ENCODE measurements at places on chromosomes 2 and 18.

GRCh38 chr2:176534798-176535466 is 265.7 kb downstream of the MTX2 start:
- DNase-seq, result no peak

DNA sequence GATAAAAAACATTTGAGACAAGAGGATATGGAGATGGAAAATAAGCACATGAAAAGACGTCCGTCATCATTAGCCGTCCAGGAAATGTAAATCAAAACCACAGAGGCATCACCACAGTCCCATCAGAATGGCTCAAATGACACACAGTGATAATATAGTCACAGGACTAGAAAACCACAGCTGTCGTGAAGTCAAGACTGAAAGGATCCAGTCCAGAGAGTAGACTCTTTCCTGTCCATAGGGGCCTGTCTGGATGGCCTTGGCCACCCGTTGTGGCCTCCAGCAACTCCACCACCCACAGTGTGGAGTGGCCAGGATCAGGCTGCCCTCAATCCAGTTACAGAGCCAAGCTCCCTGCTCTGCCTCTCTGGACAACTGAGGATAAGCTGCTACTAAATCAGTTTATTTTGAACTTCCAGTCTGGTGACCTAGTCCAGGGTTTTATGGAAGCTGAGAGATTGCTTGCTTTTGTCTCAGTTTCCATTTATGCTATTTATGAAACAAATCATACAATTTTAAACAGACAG is 60.4 kb downstream of the RHOB start:
- DNase-seq, result no peak

DNA sequence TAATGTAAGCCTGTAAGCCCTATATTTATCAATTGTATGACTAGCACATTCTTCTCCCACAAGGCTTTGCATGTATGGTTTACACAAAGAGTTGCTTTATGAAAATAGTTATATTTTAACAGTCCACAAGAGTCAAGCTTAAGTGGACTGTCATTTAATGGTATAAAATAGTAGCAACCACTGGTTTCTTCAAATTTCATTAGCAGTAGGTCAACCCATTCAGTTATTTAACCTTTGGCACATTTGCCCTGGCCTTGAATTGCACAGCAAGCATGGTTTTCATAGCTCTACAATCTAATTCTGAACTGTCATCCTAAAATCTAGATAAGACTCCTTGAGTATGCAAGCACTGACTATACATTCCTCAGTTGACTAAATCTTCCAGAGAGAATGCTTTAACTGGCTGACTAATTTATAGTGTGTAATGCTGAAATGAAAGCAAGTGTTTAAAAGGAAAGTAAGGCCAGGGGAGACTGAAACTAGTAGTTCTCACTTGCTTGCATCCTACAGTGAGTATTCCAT is 1.8 kb downstream of the DPP4 start:
- DNase-seq, result no peak

DNA sequence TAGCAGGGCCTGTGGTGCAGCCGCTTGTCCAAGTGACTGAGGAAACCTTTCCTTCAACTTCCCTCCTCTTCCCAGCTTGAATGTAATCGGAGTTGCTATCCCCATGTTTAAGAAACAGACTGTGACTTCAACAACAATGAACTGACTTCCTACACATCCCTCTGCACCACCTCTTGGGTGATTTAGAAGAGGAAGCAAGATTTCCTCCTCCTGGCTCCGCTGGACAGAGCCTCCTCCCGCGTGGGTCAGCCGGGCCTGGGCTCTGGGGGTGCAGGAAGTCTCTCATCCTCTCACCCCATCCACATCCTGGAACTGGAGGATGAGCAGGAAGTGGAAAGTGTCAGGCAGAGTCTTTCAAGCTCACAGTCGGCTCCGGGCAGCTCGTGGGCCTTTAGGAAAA is 84.3 kb downstream of the GATA6 start:
- peak; percentile 14 for DNase-seq

- no peak for DNase-seq
These were observed 27.4 kb downstream of the TFPI start for GRCh38 chr2:187526792-187527191.

GRCh38 chr18:35999925-36000324 is 27.4 kb downstream of the RMP24 start:
- DNase-seq, result no peak

DNA sequence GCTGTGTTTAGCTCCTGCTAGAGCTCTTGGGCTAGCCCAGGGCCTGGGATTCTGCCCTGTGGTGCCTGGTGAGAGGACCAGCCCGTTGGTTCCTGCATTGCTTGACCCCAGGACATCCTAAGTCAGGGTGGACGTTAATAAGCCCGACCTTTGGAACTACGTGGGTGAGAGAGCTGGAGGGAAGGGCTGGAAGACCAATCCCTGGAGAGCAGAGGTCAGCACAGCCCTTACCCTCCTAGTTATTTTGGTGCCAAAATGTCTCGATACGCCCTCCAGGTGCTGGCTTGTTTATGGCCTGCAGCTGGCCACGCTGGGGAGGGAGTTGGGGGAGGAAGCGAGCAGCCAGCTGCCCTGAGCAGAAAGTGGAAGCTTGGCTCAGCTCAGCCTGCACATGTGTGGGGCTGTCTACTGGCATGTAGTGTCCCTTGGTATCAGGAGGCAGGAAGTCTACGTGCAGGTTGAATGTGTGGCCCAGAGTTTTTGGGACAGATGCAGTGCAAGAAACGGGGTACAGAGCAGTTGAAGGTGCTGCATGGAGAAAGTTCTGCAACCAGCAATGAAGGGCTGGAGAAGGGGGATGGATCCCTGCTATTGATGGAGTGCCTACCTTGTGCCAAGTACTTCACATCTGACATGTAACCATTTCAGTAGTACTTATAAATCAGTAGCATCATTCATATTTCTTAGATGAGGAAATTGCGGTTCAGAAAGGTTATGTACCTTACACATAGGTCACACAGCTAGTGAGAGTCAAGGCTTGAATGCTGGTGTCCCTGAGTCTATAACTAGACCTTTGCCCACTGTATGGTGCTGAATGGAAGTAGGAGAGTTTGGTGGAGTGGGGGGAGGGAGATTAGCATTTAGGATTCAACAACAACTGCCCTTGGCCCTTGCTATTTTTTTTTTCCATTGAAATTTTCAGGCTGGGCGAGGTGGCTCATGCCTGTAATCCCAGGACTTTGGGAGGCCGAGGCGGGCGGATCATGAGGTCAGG is 5.0 kb upstream of the DGKD start:
- DNase-seq, result peak; percentile 47

- DNase-seq, result peak; percentile 35
These were observed 1.2 kb downstream of the LRP2 start for GRCh38 chr2:169360984-169361705.

DNA sequence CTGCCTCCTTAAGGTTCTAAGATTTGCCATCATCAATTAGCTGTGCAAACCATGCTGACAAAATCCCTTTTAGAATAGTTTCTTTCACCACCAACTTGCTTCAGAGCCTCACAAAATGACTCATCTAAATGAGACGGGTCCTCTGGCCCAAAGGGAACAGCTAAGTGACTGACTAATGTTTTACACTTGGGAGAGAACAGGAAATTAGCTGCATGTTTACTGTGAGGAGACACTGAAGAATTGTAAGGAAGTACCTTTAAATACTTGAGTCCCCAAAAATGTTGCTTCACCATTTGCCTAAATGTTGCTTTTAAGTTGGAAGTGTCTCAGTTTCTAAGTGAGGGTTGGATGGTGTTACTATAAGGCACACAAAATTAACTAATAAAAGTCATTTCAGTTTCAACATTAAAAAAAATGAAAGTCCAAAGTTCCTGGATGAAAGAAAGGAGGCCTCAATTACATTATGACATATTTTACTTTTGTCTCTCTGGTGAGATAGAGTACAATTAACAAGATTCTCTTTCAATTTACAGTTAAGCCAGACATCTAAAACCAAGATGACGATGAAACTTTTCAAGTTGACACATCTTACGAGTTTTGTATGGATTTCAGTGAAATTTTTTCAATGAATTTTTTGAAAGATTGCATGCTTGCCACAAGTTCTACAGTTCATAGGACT is 229.1 kb upstream of the FN1 start:
- no peak for DNase-seq

DNA sequence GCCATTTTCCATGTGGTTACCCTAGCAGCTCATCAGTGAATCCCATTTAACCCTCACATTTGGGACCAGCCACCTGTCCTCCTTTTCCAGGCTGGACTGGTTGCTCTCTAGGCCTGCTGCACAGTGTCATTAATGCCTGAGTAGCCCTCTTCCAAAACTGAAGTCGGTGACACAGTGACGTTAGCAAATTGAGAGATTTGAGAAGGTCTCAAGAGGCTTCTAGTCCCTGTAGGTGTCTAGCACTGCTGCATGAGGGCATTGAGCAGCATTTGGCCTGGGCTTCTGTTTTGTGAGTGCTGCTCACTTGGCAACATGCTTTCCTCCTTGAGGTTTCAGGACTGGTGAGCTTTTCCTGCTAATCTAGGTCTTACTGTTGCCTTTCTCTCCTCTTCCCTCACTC is 36.7 kb downstream of the PKP4 start:
- DNase-seq, result no peak

DNA sequence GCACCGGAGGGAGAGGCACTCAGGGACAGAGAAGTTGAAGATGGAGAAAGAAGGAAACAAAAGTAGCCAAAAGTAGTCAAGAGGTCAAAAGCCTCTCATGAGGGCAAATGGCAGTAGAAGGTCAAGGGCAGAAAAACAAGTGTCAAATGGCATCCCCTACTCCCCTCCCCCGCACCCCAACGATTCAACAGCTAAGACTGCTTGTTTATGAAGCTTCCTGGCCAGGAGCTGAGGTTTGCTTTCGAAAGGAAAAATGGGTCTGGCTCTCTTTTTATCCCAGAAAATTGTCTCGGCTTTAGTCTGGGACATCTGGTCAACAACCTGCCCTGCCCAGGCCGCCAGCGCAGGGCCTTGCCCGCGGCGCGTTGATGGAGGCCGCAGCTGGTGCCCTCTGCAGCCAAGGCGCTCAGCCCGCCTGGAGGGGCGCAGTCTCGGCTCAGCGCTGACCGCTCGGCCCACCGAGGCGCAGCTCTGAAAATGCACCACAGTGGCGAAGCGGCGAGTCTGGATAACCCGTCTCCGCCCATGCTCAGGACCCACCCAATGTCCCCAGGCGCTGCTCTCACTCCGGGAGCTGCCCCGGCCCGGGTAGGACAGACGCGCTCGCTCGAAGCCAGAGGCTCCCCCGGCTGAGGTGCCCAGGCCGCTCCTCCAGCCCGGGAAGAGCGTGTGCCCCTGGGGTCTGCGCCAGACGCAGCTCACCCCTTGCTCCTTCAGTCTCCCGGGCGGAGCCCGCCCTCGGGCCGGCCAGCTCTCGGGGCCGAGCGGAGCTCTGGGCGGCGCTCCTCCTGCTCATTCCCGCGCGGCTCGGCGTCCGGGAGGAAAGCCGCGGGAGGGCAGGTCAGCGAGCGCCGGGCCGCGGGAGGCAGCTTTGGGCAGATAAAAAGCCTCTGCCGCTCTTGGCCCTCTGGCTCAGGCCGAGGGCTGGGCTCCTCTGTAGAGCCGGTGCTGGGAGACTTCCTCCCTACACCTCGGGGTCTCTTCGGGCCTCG is 1.8 kb upstream of the TBR1 start:
- peak; percentile 67 for DNase-seq
